ENCODE measurements at places on chromosomes 1 and 21.

DNA sequence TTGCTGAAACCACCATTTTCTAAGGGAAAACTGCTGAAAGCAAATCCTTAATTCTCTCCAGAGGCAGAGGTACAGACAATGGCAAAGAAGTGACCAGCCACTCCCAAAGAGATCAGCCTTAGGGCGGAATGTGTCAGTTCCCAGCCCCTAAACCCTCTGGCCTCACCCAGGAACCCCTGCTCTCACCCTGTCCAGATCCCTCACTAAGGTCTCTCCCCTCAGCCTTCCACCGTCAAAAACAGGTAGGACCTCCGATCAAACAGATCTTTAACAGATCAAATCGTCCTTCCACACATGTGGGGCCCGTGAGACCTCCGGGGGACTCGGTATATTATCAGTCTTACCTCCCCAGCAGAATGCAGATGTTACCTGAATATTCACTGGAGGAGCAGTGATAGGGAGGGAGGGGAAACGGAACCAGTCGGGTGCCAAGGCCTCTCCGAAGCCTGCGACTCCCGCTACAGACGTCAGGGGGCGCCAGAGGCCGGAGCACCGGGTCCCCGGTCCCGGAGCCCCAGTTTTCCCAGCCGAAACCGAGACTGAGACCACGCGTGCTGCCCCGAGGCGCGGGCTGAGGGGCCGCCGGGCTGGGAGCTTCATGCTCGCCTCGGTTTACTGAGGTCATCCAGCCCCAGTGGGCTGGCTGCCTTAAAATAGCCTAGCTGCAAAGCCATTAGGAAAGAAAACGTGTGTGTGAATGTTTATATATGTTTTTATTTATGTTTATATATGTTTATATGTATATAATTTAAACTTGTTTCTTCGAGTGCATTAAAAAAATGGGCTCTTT is 23.6 kb downstream of the GPA33 start:
- DNase-seq, result no peak

- DNase-seq, result no peak
Observed at GRCh38 chr21:38181096-38181495, 75.7 kb upstream of the KCNJ15 start.

DNA sequence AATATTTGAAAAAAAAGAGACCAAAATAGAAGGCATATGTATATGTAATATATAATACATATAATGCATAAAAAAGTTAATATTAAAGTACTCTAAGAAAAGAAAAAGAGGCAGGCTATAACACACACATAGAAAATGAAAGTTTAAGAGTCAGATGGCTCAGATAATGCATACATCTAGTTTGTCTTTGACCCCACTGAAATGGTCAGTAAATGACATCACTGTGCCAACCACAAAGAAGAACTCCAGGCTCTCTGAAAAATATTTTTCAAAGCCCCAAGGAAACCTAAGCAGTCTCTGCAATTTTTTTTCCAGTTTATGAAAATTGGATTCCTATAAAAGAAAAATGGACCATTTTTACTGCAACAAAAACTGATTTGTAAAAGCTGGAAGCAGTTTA is 55.4 kb upstream of the SCYL3 start:
- no peak for DNase-seq

GRCh38 chr1:171245458-171246064 is 2.7 kb upstream of the FMO1 start:
- DNase-seq, result no peak

DNA sequence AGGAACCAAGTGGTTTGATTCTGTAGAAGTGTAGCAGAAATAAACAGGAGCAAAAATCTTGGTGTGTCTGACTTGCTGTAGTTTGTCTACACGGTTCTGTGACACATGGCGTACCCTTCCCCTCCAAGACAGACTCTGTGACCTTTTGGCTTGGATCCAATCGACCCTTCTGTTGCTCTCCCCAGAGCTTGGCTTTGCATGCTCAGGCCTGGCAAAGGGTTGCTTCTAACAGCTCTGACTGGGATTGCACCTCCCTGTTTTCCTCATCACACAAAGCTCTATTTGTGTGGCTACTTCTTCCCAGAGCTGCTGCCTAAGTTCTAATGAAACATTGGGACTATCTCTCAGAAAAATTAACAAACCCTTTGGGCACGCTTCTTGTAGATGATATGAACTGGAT is 24.0 kb downstream of the NGF start:
- DNase-seq, result no peak

GRCh38 chr1:23910144-23910543 is 3.0 kb downstream of the CNR2 start:
- DNase-seq, result no peak

- DNase-seq, result no peak
Observed at GRCh38 chr1:55384637-55385036, 169.5 kb upstream of the USP24 start.

- no peak for DNase-seq
Observed at GRCh38 chr1:26122988-26123973, 11.7 kb downstream of the PDIK1L start.

DNA sequence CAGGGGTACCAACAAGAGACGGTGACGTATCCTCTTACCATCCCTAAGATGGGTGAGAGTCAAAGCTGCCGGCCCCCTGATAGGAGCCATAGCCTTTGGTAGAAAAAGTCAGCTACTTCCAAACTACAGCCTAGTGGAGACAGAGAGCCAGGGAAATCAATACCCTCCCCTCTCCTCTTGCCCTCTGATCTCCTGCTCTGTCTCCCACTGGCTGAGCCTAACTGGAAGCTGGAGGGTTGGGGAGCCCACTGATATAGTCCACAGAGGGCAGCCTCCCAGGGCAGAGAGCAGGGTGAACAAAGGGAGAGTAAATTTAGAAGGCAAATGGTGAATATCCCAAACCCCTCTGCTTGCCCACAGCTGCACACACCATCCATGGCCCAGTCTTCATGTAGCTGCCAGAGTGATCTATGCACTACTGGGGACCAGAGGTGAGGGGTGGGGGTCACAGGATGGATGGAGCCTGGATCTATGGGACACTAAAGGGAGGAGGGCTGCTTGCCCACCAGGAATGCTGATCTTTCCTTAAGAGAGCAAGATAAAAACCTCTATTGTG is 80.0 kb downstream of the DHRS3 start:
- no peak for DNase-seq

DNA sequence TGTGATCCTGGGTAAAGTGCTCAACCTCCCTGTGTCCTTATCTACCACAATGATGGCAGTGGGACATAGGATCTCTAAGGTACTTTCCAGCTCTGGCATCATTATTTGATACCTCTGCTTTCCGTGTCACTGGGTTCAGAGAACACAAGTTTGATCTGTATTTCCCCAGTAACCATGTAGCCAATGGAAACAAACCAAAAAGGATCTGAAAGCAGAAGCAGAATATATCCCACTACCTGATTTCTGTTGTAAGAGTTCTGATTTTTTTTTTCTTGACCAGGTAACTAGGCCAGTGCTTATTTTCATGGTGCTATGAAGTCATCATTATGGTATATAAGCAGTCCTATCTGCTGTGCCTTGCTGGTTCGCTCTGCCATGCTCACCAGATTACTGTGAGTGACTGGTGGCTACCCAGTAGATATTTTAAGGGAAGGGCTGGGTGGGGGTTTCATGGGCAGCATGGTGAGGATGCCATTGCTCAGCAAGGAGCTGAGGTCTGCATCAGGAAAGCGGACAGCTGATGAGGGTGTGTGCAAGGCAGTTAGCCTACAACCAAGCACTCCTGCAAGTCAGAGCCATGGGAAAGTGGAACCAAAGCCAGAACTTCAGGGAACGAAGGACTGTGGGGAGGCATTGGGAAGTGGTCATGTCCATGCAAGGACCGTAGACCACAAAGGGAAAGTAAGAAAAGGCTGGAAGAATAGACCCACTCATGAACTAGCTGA is 104.9 kb upstream of the EDEM3 start:
- DNase-seq, result no peak

DNA sequence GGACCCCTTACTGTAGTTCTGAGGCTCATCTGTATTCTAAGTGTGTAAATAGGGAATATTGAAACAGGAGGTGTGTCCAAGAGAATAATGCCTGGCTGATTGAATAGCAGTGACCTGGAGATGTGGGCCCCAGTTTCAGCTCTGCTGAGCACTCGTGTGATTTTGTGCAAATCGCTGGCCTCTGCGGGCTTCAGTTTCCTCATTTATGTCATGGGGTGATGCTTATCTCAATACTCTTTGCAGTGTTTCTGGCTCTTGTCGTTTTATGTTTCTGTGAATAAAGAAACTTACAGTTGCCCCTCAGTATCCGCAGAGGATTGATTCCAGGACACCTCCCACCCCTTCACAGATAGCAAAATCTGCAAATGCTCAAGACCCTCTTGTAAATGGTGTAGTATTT is 5.0 kb downstream of the COG2 start:
- no peak for DNase-seq

DNA sequence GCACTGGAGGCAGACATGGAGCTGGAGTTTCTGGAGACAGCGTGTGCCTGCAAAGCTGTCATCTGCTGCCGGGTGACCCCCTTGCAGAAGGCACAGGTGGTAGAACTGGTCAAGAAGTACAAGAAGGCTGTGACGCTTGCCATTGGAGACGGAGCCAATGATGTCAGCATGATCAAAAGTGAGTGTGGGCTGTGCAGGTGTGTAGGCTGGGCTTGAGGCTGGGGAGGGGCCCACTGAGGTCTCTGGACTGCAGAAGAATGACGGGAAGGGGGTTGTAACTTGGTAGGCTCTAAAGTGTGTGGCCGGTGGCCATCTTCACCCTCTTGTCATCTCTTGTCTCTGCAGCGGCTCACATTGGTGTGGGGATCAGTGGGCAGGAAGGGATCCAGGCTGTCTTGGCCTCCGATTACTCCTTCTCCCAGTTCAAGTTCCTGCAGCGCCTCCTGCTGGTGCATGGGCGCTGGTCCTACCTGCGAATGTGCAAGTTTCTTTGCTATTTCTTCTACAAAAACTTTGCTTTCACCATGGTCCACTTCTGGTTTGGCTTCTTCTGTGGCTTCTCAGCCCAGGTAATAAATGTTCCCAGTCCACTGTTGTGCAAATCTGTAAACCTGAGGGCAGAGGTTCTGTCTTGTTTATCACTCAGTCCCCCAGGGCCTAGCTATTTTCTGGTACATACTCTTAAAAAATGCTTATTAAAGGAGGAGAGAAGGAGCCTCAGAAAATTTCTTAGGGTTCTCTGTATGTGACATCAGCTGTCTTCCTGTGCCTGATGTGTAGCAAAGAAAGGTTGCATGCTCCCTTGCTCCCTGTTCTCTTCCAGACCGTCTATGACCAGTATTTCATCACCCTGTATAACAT is 19.9 kb downstream of the ATP8B2 start:
- no peak for DNase-seq

All from SIG-M5 (cell line).